Caco-2 (cell line): ENCODE measurements at places on chromosomes 6 and 20.

DNA sequence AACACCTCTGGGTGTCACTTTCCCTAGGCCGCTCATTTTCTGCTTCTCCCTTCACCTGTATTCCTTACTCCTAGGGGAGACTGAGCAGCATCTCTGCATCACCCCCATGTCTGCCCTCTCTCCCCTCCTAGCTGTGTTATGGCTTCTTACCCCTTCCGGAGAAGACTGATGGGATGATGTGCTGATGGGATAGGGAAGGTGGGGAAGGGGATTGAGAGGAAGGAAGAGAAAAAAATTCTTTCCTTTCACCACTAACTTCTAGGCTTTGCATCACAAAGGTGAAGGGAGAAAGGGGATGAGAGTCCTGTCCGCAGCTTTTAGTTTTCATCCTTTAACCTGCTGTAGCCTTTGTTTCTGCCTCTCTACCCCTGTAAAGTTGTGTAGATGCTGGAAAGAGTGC lies 26.7 kb downstream of the AKAP7 start:
- DNase-seq = no peak

- no peak for DNase-seq
These were observed 90.5 kb upstream of the VGLL2 start for GRCh38 chr6:117174835-117175360.

- DNase-seq = no peak
These were observed 185.7 kb downstream of the BACH2 start for GRCh38 chr6:90110971-90111370.

GRCh38 chr20:13223736-13224520 lies 2.9 kb downstream of the ISM1 start:
- DNase-seq = no peak

DNA sequence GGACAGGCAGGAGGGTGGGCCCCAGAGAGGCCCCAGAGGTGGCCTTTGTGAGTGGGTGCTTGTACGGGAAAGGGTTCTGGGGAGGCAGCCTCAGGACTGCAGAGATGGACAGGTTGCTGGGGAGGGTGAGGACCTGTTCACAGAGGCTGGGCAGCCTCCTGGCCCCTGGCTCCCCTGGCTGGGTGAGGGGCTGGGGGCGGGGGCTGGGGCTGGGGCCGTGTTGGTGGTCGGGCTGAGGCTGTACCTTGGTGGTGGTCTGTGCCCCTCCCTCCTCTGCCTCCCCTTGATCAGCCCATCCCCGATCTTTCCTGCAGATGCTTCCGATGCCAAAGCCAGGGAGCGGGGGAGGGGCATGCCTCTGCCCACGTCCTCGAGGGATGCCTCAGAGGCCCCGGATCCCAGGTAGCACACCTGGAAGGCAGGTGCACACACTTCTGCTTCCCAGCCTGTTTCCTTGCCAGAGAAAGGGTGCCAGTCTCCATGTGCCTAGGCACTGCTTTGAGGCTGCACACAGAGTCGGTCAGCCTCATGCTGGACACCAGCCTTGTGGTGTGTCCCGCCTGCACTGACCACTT lies 4.8 kb downstream of the TCEA2 start:
- no peak for DNase-seq

DNA sequence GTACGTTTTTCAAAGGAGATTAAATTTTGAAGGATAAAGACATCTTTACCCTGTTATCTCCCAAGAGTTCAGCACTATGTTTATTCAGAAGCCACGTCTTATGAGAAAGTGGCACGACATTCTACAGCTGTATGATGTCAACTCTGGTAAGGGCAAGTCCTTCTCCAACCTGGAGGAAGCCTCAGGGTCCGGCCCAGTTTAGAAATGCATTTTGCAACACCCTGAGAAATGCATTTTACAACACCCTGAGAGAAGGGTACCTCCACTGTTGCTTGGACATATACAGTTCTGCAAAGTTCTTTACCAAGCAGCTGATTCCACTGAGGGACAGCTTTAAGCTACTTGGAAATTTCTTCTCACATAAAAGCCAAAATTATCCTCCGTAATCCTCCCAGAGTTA lies 17.5 kb downstream of the NAPB start:
- DNase-seq = no peak

DNA sequence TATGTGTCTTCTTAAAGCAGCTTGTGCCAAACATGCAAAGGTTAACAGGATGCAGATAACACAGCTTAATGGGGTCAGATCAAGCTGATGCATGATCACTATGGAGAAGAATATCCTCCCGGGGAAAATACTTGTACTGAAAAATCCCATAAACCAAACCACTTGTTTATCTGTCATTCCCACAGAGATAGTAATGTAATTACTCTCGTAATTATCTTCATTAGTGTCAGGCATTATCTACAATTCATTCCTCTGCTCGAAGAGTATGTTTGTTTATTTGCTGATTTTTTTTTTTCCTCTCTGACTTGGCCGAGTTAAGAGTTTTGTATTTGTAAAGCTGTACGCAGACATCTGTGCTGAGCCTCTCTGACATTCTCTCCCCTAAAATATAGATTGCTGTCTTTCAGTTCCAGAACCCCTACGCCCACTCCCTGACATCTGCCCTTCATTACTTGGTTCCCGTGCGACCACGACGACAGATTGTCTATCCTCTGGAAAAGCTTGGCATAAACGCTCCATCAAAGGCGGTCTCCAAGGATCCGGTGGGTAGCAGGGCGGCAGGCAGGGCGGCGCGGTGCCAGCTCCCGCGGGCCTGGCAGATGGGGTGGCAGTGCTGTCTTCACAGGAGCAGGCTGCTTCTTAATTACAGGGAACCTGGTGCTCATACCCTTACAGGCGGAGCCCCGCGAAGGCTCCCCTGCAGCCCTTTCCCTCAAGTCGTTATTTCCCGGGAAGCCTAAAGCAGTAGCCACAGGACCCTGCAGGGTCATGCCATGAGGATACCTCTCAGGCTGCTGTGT lies 147.2 kb downstream of the CFAP61 start:
- DNase-seq = no peak

DNA sequence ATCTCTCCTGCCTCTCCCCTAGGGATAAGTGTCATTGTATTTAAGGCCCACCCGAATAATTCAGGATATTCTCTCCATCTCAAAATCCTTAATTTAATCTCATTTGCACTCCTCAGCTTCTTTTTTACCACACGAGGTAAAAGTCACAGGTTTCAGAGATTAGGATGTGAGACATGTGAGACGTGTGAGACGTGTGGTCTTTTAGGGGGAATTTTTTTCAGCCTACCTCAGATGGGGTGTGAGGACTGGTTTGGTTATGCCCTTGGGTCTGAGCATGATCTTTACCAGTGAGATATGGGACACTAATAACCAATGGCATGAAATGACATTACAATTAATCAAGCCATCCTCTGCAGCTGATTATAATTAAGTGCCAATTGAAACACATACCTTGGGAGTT lies 324.2 kb downstream of the BMP2 start:
- no peak for DNase-seq

DNA sequence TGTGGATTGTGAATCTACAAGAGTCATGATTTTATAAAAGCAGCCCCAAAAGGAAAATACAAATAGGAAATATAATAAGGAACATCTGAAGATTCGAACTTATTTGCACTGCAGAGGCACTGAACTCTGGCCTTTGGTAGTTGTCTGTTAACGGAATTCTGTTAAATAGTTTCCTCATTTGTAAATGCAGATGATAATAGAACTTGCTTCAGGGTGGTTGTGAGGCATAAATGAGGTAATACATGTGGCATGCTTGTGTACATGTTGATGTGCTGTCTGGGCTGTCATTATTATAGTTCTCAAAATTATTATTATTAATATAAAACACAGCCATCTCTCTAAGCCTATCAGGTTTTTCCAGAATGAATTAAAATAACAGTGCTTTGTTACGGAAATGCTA lies 302.0 kb downstream of the NRN1 start:
- no peak for DNase-seq

DNA sequence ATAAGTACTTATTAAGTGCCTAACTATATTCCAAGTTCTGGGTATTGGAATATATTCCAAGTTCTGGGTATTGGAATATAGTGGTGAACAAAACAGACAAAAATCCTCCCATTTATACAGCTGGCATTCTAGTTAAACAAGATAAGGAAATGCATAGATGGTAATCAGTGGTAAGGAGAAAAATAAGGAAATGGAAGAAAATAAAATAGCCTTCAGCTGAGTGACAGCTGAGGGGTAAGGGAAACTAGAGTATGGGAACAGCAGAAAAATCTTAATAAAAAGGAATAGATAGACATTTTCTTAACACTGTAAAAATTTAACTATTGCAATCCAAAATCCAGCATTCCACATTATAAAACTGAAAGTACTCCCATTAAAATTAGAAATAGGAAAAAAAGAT lies 17.2 kb upstream of the WFDC10A start:
- DNase-seq = no peak
